Esophagus mucosa (tissue), 1 donor: ENCODE measurements at places on chromosomes 1 and 21. TPM values are rescaled to one million over a fixed set of nuclear protein-coding genes. Genes with fewer than 3 reads are reported as not detected.

GRCh38 chr1:246043556-246043955, 463.5 kb downstream of the SMYD3 start:
- ATAC-seq = no peak

DNA sequence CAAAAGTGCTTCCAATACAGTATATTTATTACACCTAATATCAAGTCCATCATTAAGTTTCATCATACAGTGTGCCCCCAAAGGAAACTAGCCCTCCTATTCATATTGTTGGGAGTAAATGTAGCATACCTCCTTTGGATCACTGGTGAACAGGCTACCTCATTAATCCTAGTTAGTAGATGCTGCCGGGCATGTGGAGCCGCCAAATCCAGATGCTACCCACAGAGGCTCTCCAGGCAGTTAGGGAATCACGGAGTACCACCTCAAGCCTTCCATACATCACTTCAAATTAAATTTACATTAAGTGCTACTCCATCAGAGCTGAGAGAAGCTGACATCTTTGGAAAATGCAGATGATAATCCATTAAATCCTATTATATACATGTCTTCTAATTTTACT, 121.7 kb upstream of the FOXD3 start:
- no peak for ATAC-seq

DNA sequence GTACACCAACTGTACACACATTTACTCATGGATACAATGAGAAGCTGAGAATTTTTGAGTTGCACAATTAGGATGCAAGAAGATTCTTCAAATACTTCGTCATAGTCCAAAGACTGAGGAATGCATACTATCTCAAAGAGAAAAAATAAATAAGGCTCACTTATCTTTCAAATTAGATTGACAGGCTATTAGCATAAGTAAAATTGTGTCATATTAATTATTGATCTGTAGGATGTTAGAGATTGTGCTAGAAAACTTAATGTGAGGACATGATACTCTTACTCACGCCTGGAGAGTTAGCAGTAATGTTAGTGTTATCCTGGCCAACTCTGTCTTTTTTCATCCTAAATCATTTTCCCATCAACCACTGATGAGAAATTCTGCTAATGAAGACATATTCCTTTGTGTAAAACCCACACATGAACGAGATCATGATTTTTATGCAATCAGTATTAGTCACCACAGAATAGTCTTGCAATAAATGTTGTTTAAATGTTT, 659.0 kb downstream of the LTN1 start:
- no peak for ATAC-seq

DNA sequence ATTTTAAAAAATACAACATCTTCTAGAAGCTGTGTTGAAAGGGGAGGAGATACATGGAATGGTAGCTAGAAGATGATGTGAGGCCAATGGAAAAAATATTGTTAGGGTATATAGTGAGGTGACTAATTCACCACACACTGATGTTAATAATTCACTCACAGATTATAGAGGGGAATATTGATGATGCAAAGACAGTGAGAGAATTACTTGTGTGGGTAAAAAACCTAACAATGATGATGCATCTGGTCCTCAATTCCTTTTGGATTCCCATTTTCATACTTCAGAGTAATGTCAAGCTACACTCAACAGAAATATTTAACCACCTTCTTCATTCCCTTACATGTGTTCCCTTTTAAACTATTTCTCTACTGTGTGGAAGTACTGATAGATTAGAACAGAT, 169.5 kb upstream of the DPYD start:
- no peak for ATAC-seq

DNA sequence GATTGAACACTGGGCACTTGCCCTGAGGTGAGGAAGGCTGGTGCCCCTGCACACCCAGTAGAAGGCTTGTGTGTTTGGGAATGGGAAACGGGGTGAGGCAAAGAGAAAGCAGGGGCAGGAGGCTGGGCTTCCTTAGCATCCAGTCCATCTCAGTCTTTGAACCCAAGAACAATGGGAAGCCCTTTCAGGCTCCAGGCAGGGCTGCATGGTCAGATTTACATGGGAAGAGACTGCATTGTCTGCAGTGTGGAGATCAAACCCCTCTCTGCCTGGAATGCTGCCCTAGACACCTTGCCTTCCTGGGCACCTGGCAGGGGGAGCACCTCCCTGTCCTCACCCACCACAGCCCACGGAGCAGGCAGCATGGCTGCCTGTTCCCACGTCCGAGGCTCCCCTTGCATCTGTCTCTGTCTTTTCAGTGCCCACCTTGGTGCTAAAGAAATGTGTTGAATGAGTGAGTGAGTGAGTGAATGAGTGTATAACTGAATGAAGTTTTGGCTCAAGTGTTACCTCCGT, 268.5 kb downstream of the GRIK3 start:
- ATAC-seq = no peak

DNA sequence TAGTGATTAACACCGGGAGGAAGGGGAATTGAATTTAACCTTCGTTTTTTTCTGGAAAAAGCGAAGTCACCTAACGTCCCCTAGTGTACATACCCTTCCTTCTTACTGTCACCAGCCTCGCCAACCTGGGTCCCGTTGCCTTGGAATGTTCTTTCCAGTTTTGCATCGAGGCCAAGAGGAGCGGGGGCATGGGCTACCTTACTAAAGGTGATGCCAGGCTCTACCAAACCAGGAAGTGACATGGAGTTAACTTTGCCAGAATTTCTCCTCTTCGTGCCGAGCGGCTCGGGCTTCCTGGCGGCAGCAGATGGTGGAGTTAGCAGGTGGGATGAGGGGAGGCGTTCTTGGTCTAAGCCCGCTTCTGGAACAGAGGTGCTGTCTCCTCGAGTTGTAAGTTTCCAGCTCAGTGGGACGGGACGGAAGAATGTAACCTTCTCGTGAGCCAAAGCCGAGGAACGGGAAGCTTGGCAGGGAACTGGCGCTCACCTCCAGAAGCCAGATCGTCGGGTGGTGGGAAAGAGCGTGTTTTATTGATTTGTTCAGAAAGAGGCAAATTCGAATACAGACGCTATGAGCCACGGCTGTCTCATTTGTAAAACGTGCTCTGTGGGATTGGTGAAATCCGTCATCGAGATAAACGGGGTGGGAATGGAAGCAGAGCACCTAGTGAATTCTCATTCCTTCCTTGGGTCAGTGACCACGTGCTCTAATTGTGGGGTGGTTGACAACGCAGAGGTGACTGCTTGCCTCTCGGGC, 486 bp downstream of the NIPAL3 start:
- ATAC-seq = no peak

DNA sequence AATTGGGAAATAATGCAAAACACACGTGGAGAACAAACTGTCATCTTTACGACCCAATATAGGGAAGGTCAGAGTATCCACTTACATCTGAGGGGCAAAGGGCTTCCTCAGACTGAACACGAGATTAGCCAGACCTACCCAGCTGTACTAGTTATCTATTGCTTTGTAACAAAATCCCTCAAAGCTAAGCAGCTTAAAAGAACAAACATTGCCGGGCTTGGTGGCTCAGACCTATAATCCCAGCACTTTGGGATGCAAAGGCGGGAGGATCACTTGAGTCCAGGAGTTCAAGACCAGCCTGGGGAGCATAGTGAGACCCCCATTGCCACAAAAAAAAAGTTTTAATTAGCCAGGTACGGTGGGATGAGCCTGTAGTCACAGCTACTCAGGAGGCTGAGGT, 262.8 kb downstream of the LTN1 start:
- no peak for ATAC-seq

DNA sequence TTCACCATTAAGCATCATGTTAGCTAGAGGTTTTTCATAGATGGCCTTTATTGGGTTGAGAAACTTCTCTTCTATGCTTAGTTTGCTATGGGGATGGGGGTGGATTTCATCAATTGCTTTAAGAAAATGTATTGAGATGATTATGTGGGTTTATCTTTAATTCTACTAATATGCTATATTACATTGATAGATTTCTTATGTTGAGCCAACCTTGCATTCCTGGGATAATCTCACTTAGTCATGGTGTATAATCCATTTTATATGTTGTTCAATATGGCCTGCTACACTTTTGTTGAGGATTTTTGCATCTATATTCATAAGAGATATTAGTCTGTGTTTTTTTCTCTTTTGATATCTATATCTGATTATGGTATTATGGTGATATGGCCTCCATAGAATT, 70.7 kb downstream of the MAP3K7CL start:
- no peak for ATAC-seq

The NBL1 gene
- 93.5 TPM for total RNA-seq
